CD4-positive, alpha-beta memory T cell (primary cell): ENCODE measurements at places on chromosomes 16 and 17. TPM values are rescaled to one million over a fixed set of nuclear protein-coding genes. Genes with fewer than 3 reads are reported as not detected.

DNA sequence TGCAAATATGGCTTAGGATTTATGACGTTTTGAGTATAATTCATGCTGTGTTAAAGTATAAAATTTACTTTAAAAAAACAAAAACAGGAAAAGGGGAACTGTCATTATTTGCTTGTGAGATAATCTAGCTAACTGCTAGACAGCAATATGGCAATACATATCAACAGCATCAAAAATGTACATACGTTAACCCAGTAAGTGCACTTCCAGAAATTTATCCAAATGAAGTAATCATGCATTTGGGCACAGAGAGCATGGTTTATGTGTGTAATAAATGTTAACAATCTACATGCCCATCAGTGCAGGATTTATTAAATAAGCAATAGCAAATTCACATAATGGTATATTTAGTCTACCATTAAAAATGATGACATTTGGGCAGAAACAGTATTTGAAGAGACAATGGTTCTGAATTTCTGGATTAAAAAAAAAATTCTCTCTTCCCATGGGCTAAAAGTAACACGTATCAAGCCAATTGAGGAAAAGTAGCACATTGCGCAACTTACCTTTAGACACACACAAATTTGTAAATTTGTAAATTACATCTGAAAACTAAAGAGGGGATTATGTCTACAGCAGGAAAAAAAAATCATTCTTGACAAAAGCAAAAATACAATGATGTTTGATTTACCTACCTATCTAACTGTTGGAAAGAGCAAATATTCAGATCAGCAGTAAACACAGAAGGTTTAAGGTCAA lies 80.2 kb downstream of the CACNG1 start:
- DNase-seq: no peak

DNA sequence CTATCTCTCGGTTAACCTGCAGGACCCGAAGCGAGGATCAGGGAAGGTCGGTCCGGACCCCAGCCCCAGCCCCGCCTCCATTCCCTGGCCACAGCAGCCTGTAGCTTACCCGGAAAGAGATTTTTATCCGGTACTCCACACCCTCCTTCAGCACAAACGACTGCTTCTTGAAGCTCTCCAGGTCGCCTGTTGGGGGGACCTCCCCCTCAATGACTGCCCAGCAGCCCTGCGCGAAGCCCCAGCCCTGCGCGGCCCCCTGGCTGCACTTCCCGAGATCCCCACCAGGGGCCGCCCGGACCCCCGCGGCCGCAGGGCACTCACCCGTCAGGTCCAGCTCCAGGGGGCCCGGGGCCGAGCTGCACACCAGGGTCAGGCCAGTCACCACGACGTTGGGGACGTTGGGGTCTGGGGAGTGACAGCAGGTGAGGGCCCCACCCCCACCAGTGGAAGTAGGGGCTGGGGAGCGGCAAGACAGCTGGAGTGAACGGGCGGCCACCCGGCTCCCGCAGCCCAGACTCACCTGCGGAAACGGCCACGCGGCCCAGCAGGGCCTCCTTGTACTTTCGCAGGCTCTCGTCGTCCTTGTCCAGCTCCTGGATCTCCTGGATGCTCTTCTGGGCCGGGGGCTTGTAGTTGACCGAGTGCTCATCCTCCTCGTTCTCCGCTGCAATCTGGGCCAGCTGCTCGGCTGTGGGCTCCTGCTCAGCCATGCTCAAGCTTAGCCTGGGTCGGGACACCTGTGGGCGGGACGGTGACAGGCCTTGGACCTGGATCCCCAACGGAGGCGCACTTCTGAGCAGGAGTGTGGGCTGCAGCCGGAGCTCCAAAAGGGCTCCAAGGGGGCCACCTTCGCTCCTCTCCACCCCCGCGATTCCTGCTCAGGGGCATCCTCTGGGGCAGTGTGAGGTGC lies 1.7 kb downstream of the ARHGDIA start:
- no peak for DNase-seq

GRCh38 chr16:24070851-24071250 lies 185.3 kb upstream of the CACNG3 start:
- DNase-seq: no peak

GRCh38 chr16:14486520-14487303 lies 143.3 kb downstream of the PARN start:
- no peak for DNase-seq

GRCh38 chr16:68299571-68300453 lies 10.9 kb downstream of the SLC7A6OS start:
- DNase-seq: no peak

DNA sequence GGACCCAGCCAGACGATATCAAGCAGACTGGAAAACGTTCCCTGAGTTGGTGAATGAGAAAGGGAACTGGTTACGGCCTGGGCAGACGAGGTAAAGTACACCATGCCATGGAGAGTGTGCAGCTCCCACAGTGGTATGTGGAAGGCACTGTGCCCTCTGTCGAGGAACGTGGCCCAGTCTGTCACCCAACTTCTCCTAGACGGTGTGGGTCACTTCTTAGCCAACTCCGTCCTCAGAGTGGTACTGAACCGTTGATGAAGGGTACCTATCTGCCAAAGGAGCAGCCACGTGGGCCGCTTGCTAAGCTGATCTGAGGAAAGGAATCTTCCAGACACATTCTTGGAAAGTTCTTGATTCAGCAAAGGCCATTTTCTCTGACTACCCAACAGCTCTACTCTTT lies 56.0 kb upstream of the AXIN2 start:
- no peak for DNase-seq

GRCh38 chr17:63431939-63432804 lies 13.9 kb downstream of the CYB561 start:
- no peak for DNase-seq

GRCh38 chr16:68786685-68787418 lies 49.8 kb downstream of the CDH1 start:
- no peak for DNase-seq

- DNase-seq: no peak
These were observed 387.3 kb downstream of the MAF start for GRCh38 chr16:79213214-79213613.

DNA sequence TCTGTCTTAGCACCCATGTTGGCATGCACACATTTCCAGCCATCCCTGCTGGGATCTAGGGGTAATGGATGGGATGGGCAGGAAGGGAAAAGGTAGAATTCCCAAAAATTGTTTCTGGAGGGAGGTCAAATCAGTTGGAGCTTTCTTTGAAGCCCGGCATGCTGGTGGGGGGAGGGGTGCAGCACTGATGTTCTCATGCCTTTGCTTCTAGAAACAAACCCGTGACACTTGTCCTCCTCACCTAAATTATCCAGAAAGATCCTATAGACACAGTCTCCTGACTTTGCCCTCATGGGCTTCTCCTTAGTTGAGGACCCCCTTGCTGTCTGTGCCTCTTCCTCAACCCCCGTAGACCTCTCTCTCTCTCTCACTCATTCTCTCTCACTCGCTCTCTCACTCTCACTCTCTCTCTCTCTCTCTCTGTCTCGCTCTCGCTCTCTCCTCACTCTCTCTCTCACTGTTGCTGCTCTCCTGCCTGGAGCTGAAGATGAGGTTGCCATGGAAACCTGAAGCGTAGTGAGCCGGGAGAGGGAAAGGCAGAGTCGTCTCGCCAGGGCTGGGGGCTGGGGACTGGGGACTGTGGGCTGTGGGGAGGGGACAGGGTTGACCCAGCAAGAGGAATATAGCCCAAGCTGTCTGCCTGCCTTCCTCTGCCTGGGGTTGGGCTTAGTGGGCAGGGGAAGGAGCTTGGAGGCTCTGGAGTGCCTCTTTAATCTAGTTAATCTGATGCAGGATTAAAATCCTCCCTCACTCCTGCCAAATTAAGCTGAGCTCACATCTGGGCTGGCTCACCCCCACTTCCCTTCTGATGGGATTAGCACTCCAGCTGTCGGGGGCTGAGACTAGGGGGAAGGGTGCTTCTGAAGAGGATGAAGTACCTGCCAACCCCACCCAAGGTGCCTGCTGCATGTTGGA lies 16.1 kb downstream of the LASP1 start:
- DNase-seq: no peak

DNA sequence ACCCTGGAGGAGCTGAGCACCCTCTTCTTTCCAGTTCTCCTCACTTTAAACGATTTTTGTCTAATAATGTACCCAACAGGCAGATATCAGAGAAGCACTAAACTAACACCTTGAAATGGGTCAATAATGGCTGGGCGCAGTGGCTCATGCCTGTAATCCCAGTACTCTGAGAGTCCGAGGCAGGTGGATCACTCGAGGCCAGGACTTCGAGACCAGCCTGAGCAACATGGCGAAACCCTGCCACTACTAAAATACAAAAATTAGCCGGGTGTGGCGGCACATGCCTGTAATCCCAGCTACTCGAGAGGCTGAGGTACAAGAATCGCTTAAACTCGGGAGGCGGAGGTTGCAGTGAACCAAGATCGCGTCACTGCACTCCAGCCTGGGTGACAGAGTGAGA lies 57.4 kb downstream of the ZFHX3 start:
- DNase-seq: no peak

DNA sequence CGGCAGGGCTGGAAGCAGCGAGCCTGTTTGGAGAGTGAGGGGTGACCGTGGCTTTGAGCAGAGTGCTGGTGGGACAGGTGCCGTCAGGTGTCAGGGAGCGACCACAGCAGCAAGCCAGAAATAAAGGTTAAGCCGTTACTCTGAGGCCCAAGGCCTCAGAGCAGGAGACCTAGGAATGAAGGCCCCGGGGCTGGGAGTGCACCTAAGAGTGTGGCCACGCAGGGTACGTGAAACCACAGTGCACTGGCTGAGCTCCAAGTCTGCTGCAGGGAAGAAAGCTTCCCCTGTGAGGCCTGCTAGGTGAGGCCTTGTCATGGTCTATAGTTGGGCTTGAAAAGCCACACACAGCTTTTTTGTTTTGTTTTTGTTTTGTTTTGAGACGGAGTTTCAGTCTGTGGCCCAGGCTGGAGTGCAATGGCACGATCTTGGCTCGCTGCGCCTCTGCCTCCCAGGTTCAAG lies 8.7 kb downstream of the CLUAP1 start:
- peak; percentile 89 for DNase-seq

DNA sequence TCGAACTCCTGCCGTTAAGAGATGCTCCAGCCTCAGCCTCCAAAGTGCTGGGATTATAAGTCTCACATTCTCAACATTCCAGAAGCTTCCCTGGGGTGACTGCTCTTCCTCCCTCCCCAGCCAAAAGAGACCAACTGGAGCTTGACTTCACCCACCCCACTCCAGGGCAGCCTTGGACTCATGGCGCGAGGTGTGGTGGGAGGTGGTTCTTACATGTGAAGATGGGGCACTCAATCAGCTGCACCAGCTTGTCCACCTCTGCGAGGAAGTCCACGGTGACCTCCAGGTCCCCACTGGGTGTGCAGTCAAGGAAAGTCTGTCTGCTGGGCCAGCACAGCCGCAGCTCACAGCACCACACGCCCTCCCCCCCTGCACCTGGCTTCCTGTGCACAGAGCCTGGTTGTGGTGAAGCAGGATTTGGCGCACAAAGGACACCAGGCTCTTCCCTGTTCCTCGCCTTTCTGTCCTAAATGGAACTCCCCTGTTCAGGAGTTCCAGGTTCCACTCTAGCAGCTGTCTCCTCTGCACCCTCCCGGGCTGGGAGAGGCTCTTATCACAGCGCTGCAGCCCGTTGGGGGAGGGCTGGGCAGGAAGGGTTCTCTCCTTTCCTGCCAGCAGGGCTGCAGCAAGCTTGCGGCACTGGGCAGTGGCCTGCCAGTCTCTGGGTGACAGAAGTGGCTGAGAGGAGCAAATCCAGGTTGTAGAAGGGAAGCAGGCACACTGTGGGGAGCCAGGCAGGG lies 9.6 kb upstream of the MTSS2 start:
- no peak for DNase-seq

DNA sequence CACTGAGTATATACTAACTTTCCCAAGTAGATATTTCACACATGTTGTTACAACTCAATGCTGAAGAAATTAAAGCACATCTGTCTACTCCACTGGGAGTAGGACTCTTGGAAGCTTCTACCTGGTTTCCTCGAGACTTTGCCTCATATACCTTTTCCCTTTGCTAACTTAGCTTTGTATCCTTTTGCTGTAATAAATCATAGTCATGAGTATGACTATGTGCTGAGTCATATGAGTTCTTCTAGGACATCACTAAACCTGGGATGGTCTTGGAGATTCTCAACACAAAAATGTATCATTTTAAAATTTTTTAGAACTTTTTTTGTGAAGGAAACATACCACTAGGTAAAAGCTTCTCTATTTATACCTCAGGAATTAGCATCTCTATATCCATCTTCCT lies 39.8 kb downstream of the ABCA5 start:
- no peak for DNase-seq

DNA sequence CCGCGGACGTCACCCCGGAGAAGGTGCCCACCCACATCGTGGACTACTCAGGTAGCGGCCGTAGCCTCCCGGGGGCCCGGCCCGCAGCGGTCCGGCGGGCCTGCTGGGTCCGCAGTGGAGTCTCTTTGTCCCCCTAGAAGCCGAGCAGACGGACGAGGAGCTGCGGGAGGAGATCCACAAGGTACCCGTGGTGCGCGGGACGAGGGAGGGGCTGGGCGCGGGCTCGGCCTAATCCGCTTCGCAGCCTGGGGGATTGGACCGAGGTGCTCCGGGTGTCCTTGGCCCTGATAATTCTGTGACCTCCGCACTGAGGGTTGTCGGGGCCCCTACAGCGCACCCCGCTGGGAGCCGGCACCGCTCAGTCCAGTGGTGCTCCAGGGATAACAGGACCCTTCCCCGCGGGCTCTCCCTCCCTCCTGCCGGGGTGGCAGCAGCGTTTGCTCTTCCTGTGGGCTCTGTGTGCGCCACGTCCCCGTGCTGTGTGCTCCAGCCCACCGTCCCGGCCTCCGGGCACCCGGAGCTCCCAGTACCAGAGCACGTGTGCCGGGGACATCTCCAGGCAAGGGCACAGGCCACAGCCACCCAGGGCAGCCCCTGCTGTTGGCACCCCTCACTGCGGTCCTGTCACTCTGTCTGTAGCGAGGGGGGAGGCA lies 713 bp downstream of the RHOT2 start:
- no peak for DNase-seq

DNA sequence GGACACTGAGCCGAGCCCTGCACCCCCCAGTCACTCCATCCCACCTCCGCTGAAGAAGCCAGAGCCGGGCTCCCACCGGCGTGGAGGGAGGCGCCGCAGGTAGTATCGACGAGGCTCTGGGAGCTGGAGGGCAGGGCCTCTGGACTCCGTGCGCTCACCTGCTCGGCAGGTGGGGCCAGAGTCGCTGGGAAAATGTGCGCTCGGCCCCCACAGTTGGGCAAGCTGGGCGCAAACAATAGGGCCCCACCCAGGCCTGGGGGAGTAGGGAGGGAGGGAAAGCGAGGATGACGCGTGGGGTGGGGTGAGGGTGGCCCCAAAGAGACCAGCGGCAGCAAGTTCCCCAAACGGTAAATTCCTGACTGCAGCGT lies 668 bp downstream of the JUP start:
- no peak for DNase-seq

ZNF423 gene
- not detected for total RNA-seq

ABI3 gene
- 11.5 TPM for total RNA-seq

TBC1D3B gene
- total RNA-seq: 18.0 TPM

MEIOB gene
- not detected for total RNA-seq

MIS12 gene
- total RNA-seq: 42.2 TPM

EME2 gene
- total RNA-seq: 32.9 TPM

SLC39A11 gene
- 20.8 TPM for total RNA-seq
